ENCODE measurements at places on chromosomes 16 and 17.

- DNase-seq = no peak
Measured at GRCh38 chr17:80021600-80021999, 14.1 kb downstream of the TBC1D16 start.

DNA sequence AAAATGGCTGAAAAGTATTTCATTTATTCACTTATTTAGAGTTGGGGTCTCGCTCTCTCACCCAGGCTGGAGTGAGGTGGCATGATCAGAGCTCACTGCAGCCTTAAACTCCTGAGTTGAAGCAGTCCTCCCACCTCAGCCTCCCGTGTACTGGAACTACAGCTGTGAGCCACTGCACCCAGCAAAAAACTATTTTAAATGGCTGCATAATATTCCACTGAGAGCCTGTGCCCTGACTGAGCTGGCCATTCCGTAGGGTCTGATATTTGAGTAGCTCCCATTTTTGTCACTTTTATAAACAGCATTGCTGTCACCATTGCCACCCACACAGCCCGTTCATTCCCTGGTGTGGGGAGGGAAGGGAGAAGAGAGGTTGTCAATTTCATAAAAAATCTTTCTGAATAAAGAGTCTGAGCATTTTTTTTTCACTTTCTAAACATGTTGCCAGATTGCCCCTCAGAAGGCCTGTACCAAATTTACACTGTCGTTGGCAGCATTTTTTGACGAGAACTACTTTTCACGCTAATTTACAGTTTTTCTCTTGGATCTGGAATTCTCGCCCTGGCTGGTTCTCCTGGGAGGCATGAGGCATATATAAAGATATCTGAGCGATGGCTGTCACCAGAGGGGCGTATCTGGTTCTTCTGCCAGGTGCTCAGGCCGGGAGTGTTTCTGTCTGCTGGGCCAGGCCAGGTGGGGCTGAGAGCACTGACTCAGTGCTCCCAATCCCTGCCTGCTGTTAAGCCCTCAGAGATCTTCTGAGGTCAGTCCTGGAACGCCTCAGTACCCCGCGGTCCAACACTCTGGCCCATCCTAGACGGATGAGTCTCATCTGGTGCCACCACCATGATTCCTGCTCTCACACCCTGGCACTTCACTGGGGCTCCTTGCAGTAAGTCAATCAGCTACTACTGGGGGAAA, 7.2 kb upstream of the KIFC3 start:
- DNase-seq = no peak

GRCh38 chr16:3553138-3553923, 23.9 kb downstream of the NLRC3 start:
- peak; percentile 8 for DNase-seq

DNA sequence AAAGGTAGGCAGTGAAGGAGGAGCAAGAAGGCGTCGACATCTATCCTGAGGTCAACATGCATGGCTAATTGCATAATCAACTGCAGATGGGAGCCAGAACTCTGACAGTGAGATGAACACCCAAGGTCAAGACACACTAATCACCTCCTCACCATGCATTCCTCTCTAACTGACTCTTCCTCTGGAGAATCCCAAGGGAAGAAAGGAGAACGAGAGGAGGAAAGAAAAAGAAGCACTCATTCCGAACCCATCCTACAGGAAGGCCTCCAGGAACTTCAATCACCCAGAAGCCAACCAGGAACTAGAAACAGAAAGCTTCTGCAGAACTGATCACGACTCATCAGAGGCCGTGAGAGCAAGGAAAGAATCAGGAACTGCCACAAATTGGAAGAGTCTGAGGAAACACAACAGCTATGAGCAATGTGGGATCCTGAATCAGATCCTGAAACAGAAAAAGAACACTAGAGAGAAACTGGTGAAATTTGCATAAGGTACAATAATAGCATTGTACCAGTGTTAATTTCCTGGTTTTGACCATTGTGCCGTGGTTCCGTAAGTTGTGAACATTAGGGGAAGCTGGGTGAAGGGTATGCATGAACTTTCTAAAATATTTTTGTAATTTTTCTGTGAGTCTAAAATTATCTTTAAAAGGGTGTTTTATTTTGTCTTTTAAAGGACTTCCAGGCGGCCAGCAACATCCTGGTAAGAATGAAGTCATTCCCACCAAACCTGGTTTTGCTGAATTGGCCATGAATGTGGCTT, 10.0 kb upstream of the BEAN1 start:
- DNase-seq = no peak

DNA sequence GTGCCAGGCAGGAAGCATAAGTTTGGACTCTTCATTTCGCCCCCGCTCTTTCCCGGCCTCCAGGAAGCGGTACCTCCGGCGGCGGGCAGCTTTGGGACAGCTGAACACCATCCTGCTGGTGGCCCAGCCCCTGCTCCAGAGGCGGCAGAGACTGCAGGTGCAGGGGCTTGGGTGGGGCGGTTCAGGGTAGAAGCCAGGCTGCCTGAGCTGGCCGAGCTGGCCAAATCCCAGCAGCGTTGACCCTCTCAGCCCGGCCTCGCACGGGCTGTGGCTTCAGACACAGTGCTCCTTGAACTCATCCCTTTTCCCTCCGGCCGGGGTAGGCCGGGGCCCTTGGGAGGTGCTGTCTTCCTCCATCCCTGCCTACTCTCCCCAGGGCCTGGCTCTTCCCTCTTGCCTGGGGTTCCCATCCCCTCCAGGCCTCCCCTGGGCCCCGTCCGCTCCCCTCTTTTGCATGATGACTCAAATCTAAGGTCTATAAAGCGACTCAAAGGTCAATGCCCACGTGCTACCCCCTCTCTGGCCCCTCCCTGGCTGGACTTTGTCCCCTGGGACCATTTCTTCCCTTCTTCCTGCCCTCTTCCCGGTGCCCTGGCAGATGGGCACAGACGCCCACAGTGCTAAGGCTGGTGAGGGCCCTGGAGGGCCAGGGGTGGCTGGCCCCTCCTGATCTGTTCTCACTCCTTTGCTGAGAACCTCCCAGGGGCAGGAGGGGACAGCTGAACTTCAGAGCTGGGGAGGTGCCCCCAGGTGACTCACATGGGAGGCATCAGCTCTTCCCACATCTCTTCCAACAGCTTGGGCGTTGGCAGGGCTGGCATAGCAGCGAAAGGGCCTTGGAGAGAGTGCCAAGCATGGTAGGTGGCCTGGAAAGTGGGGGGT, 22.7 kb downstream of the MYO15B start:
- no peak for DNase-seq
